T-helper 2 cell (primary cell): ENCODE measurements at places on chromosomes 1 and 21.

GRCh38 chr1:83905315-83905907, 93.5 kb downstream of the TTLL7 start:
- no peak for DNase-seq

- DNase-seq, result no peak
These were observed 266.2 kb upstream of the PLXNA2 start for GRCh38 chr1:208510192-208510952.

DNA sequence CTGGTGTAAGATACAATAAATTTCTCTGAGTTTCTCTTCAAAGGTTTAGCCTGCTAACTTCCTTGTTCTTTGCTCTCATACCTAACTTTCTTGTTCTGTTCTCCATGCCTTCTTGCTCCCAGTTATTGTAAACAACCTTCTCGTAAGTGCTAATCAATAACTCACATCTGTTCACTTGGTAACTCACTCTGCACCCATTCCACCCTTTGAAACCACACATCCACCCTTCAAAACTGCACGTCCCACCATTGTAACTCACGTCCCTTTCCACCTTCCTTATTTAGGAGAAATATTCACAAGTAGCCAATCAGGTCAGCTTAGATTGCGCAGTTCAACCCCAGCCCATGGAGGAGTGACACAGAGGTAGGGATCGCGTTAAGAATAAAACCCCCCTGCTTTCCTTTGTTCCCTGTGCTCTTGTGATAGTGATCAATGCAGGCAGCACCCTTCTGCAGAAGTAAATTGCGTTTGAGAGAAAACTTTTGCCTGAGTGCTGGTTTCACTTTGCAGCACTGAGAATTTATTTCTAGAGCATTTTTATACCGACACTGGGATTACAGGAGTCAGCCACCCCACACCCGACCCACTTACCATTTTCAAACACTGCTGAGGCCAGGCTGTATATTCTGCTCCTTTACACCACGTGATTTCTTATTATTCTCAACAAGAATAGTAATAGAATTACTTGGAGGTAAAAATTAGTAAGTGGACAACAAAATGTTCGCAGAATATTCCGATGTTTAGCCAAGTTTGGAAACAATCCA, 789.2 kb upstream of the RGS18 start:
- DNase-seq, result no peak

- no peak for DNase-seq
These were observed 17.2 kb downstream of the SPOCD1 start for GRCh38 chr1:31798433-31799195.

- DNase-seq, result no peak
These were observed 110.7 kb downstream of the ROR1 start for GRCh38 chr1:63884486-63884885.

- DNase-seq, result no peak
These were observed 869.9 kb downstream of the MRPL39 start for GRCh38 chr21:24737296-24737850.

DNA sequence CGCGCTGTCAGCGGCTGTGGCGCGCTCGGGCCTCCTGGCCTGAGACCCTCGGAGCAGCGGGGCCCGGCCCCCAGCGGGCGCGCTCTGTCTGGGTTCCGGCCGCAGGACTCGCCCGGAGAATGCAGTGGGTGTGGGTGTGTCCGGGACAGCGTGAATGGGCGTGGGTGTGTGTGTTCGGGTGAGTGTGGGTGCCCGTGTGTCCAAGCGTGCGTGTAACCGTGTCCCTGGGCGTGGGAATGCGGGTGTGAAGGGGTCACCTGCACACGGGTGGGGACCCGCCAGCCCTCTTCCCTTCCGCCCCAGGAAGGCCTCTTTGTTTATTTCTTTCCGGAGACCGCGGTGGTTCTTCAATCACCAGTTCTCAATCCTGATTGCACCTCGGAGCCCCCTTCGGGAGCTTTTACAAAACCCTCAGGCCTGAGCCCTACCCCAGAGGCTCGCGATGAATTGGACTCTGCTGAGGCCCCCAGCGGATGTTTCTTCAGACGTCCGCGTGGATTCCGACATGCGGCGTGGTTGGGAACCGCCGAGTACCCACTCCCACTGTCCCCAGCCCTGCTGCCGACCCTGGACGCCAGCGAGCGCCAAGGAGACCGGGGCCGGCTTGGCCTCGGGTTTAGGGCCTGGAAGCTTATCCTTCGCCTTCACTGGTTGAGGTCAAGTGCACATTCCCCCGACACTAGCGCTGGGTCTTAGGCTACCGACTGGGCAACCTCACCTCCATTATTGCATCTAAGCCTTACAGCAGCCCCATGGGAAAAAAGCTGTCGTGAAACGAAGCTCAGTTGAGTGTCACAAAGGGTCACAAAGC, 19.3 kb downstream of the SERTAD4 start:
- DNase-seq, result no peak

DNA sequence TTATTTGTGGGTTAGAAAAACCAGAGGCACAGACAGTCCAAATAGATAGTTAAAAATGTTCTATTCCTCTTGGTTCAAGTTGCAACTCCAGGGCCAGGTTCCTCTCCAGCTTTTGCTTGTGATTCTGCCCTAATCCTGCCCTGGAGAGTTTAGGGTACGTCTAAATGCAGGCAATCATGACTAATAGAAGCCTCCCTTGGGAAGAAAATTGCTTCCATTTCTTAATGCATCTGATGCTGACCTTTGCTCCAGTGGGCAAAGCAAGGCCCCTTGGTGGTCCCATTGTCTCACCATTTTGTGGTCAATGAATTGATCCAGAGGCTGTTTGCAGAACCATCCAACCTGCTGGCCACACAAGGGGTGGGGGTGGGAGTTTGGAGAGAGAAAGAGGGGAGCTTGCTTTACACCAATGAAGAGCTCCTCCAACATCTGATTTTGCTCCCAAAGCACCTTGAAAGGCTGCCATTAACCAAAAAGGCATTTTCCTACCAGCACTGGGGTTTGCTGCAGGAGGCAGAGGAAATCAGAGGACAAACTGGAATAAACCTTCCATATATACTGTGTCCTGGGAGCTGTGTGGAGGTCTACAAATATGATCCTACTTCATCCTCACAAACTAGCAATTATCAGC, 31.3 kb downstream of the C8B start:
- DNase-seq, result no peak

- DNase-seq, result no peak
These were observed 8.0 kb upstream of the SFN start for GRCh38 chr1:26854906-26855305.

GRCh38 chr1:15057834-15058233, 95.7 kb upstream of the TMEM51 start:
- no peak for DNase-seq

GRCh38 chr1:170720661-170721060, 56.7 kb downstream of the PRRX1 start:
- DNase-seq, result no peak

DNA sequence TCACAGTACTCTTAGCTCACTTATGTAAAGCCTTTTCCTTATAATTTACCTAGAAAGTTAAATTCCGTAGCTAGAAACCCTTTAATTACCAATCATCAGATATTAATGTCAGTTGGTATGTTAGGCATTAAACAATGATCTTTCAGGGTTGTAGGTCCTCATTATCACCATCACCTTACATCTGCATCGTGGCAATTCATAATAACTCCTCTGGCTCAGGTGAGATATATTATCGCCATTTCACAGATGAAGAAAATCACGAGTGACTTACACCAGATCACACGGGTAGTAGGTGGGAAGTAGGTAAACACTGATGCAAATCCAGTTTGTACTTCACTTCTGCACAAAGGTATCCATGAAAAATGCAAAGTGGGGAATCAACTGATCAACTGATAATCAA, 639 bp downstream of the NUP133 start:
- no peak for DNase-seq

- DNase-seq, result no peak
These were observed 25.1 kb downstream of the TIAM1 start for GRCh38 chr21:31318971-31319370.

GRCh38 chr1:104196136-104196535, 446.4 kb downstream of the AMY1C start:
- DNase-seq, result no peak

DNA sequence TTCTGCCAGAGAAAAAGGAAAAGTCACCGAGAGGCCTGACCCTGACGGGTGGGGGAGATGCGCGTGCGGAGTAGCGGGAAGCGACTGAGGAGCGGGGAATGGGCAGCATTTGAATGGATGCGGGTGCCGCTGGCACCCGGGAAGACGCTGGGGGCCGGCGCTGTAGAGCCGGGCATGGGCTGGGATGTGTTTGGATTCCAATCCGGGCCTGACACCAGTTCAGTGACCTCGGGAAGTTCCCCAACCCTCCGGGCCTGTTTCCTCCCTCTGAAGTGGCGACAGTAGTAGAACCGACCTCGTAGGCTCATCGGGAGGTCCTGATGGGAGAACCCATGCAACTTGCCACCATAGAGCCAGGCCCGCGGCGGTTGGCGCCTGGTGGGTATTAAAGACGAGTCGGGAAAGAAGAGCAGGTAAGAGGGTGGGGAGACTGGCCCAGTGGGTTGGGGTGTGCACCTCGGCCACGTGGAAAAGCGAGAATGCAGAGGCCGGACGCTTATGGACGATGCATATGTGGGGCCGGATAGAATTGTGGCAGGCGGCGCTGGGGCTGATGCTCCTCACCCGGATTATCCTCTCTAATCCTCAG, 642 bp upstream of the SLC16A1 start:
- peak; percentile 10 for DNase-seq

DNA sequence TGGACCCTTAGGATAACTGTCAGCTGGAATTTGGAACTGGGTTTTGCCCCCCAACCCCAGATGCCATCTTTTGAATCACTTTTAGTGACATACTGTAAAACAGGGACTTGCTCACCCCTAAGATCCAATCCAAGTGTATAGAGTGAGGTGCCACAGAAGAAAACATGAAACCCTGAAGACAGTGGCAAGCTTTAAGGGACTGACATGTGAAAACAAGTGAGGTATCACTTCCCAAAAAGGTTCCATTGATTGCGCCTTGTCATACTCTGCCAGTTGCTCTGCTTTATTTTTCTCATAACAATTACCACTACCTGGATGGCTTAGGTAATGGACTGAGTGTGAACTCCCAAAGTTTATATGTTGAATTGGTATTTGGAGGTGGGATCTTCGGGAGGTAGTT, 115.6 kb downstream of the CSMD2 start:
- no peak for DNase-seq

- no peak for DNase-seq
These were observed 6.7 kb upstream of the CFAP126 start for GRCh38 chr1:161374373-161374772.

GRCh38 chr21:38227401-38227800, 29.4 kb upstream of the KCNJ15 start:
- DNase-seq, result no peak

DNA sequence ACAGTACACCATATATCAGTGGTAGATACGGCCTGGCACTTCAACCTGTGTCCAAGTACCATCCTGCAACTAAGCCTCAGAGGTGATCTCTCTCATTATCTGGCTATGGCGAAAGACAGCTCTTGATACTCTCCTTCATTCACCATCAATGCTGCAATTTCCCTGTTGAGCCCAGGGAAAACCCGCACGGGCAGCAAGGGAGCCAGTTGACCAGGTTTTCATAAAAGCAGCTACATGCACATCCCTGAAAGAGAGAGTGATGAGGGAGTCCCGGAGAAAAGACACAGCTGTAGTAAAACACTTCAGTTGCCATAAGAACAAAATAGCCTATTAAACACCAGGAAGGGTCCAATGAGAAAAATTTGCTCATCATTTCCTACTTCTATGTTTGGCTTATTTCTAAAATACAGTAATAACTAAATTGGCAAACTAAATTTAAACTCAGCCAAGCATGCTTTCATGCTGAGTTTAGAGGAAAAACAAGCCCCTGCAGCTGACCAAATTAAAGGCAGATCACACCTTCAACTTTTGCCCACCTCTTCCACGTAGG, 68.3 kb downstream of the CAPZB start:
- no peak for DNase-seq

DNA sequence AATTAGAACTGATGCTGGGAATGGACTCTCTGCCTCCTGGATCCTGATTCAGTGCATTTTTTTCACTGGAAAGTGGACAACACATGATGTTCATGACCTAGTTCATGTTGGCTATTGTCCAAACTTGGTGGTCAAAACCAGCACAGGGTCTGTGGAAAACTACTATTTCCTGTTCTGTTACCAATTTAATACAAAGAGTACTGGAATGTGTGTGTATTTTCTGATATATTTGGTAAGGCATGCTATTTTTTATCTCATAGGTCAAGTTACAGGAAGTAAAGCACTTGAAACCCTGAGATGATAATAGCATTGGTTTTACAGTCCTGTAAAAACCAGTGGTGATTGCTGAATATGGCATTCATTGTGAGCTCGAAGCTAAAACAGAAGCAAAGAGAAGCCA, 89.9 kb downstream of the SGIP1 start:
- no peak for DNase-seq

DNA sequence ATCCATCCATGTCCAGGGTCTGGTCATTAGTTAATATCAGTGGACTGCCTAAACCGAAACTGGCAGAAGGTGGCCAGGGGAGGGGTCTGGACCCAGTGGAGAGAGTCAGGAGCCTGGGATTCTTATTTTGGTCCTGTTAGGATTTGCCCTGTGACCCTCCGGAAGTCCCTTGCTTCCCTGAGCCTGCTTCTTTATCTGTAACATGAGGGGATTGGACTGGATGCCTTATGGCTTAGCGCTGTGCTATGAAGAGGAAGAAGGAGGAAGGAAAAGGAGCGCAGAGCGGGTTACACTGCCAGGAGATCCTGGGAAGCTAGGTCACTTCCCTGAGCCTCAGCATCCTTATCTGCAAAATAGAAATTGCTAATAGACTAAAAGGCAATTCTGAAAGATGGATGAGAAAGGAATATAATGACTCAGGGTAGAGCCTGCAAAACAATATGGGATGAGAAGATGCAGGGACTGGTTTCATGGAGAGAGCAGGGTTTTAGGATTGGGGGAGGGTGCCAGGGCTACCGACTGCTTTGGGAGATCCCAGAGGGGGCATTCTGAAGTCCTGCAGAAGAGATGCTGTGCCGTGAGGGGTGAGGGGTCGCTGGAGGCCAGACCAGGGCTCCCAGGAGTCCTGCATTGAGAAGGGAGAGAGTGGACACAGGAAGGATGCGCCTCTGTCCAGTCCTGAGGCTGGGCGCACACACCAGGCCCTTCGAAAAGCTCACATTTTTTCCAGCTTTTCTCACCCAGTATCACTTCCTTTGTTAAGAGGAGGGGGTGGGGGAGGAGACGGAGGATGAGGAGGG, 460 bp upstream of the ADORA1 start:
- no peak for DNase-seq

- DNase-seq, result no peak
These were observed 89.9 kb upstream of the SSX2IP start for GRCh38 chr1:84780000-84780716.

- DNase-seq, result no peak
These were observed 182.4 kb downstream of the SMYD3 start for GRCh38 chr1:246324711-246325110.

DNA sequence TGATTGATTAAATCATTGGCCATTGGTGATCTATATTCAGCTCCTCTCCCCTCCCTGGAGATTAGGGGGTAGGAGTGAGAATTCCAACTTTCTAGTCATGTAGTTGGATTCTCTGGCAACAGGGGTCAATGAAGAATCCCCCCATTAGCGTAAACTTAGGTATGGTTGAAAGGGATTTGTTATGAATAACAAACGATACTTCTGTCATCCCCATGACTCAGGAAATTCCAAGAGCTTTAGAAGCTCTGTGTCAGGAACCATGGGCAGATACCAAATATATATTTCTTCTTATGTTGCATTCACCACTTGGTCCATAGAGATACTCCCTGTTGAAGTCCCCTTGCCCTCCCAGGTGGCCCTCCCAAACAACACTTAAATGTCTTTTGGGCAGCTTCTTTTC, 124.5 kb downstream of the DNM3 start:
- no peak for DNase-seq
